ENCODE measurements at places on chromosomes 2 and 18. TPM values are rescaled to one million over a fixed set of nuclear protein-coding genes. Genes with fewer than 3 reads are reported as not detected.

The OTX1 gene
- 12.4 TPM for total RNA-seq

The RAPGEF4 gene
- total RNA-seq, result 1.7 TPM

The ANKRD30BL gene
- not detected for total RNA-seq

The DNAH6 gene
- total RNA-seq, result 2.8 TPM

The ACVR1 gene
- 12.5 TPM for total RNA-seq

The DLGAP1 gene
- 11.5 TPM for total RNA-seq

The STARD6 gene
- total RNA-seq, result not detected

The CFC1 gene
- total RNA-seq, result not detected

The ALPG gene
- not detected for total RNA-seq

The HOXD9 gene
- total RNA-seq, result not detected

The MSTN gene
- total RNA-seq, result 0.36 TPM

The CFAP221 gene
- total RNA-seq, result 3.0 TPM

The RAD51AP2 gene
- 0.16 TPM for total RNA-seq

The MC2R gene
- total RNA-seq, result not detected

The AKAIN1 gene
- total RNA-seq, result not detected

The DNAJC5G gene
- not detected for total RNA-seq

The ITGA6 gene
- total RNA-seq, result 37.7 TPM

The SERPINB5 gene
- not detected for total RNA-seq

The CPS1 gene
- total RNA-seq, result 7.9 TPM

The VSNL1 gene
- total RNA-seq, result 1.7 TPM

The FIGN gene
- total RNA-seq, result 58.1 TPM

The EML6 gene
- 8.1 TPM for total RNA-seq

The ORMDL1 gene
- total RNA-seq, result 62.8 TPM

The DDX18 gene
- 77.9 TPM for total RNA-seq

The CRIM1 gene
- 13.8 TPM for total RNA-seq

Measured in neural crest cell (in vitro differentiated cells).